Activated naive CD4-positive, alpha-beta T cell treated with anti-CD3 and anti-CD28 coated beads for 36 hours (primary cell): ENCODE measurements at places on chromosomes 5 and 9. TPM values are rescaled to one million over a fixed set of nuclear protein-coding genes. Genes with fewer than 3 reads are reported as not detected.

The PCDHGA3 gene
- not detected for total RNA-seq

The ZBED3 gene
- 3.3 TPM for total RNA-seq

The LECT2 gene
- total RNA-seq: not detected

The DMRT3 gene
- not detected for total RNA-seq

The PCDHB6 gene
- not detected for total RNA-seq

The TNFSF15 gene
- total RNA-seq: 0.62 TPM

The TMEM232 gene
- 0.86 TPM for total RNA-seq

The ENHO gene
- total RNA-seq: 0.19 TPM

The TSSK1B gene
- total RNA-seq: not detected

The HRH2 gene
- total RNA-seq: 8.7 TPM

DNA sequence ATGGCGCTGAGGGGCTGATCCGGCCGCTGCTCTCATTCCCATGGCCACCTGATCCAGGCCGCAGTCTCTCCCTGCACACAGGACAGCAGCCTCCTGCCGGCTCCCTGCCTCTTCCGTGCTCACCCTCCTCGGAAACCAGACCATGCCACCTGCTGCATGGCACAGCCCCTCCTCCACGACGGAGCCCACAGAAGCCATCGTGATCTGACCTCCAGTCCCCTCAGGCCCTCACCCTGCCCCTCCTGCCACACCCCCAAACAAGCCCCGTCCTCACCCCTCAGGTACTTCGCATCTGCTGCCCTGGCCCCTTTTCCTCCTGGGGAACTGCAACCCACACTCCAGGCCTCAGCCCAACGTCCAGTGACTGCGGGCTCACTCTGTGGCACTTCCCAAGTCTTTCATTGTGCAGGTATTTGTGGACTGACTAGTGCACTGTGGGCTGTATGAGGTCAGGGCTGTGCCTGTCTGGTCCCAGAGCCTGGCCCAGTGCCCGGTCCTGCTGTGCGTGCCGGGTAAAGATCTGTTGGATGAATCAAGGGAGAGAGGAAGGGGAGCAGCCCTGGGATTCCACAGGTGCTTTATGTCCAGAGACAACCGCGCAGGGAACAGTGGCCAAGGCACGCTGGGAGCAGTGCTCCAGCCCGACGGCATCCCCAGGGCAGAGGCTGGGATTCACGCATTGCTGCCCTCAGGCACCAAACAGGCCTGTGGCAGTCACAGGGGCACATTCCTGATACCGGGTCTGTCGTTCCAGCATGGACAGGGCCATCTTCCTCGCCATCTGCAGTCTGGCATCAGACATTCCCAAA lies 86.1 kb downstream of the ADAMTS2 start:
- H3K4me3 ChIP-seq: no peak overlapping the region
- no peak overlapping the region for H3K27ac ChIP-seq
- no peaks in the 10 kb centered on the region for H3K4me1 ChIP-seq
- no peaks in the 10 kb centered on the region for H3K27me3 ChIP-seq

- H3K36me3 ChIP-seq: no peaks in the 10 kb centered on the region
- no peaks in the 10 kb centered on the region for H3K27me3 ChIP-seq
- no peak for DNase-seq
- no peak overlapping the region for H3K4me3 ChIP-seq
Observed at GRCh38 chr5:4551034-4551433, 589.1 kb upstream of the ADAMTS16 start.

DNA sequence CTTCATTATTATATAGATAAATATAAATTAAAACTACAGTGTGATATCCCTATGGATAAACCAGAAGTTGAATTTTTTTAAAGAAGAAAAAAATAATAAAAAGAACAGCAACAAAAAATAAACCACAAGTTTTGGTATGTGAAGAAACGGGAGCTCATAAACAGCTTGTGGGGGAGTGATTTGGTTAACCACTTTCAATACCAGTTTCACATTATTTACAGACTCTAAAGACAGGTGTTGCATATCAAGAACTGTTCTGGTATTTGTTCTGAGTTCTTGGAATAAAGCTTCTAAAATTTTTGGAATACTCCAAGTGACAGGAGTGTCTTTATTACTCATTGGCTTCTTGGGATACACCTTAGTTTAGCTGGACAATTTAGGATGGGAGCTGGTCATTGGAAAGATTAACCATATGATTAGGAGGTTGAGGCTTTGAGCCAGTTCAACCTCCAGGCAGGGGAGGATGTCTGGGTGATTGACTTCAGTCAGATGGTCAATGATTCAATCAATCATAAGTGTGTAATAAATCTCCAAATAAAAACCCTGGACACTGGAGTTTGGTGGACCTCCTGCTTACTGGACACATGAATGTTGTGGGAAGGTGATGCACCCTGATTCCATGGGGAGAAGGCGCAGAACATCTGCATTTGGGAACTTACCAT lies 2223.1 kb upstream of the C9orf72 start:
- H3K4me3 ChIP-seq: no peak overlapping the region
- no peak overlapping the region for H3K27ac ChIP-seq
- no peaks in the 10 kb centered on the region for H3K36me3 ChIP-seq
- H3K4me1 ChIP-seq: no peaks in the 10 kb centered on the region

GRCh38 chr9:5554254-5554653 lies 43.9 kb downstream of the PDCD1LG2 start:
- H3K36me3 ChIP-seq: peaks cover 2% of the 10 kb centered on the region
- H3K4me3 ChIP-seq: no peak overlapping the region
- no peak for DNase-seq
- no peaks in the 10 kb centered on the region for H3K27me3 ChIP-seq

- no peak overlapping the region for H3K27ac ChIP-seq
- no peaks in the 10 kb centered on the region for H3K36me3 ChIP-seq
- H3K4me1 ChIP-seq: peaks cover 4% of the 10 kb centered on the region
- no peak overlapping the region for H3K4me3 ChIP-seq
Observed at GRCh38 chr9:2261421-2262103, 246.4 kb downstream of the SMARCA2 start.

DNA sequence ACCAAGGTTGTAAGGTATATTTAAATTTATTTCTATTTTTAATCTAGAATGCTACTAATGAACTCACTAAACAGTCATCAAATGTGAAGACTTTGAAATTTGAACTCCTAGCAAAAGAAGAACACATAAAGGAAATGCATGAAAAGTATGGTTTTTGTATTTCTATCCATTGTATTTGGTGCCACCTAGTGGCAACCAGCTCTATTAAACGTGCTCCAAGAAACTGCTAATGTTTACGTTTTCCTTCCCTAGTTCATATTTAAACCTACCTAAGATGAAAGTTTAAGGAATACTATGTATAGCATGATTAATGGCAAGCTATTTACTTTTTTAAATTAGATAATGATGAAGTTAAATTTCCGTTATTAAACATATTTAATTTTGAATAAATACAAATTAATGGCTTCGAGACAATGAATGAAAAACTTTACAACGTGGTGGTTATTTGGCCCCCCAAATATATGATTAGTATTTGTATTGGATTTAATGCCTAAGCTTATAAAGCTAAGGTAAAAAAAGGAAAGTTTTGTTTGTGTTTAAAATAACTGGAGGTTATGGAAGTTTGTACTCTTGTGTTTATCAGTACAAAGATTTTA lies 115.9 kb upstream of the SH3GL2 start:
- H3K4me3 ChIP-seq: no peak overlapping the region
- no peaks in the 10 kb centered on the region for H3K4me1 ChIP-seq

- DNase-seq: no peak
- no peaks in the 10 kb centered on the region for H3K4me1 ChIP-seq
- no peak overlapping the region for H3K27ac ChIP-seq
- peaks cover 8% of the 10 kb centered on the region for H3K27me3 ChIP-seq
- no peaks in the 10 kb centered on the region for H3K36me3 ChIP-seq
- no peak overlapping the region for H3K4me3 ChIP-seq
Observed at GRCh38 chr9:129671519-129671918, 6.1 kb downstream of the PRRX2 start.

GRCh38 chr9:137049544-137050449 lies 3.8 kb upstream of the NPDC1 start:
- no peaks in the 10 kb centered on the region for H3K36me3 ChIP-seq
- DNase-seq: peak; percentile 77
- H3K27ac ChIP-seq: no peak overlapping the region
- H3K27me3 ChIP-seq: peaks cover 39% of the 10 kb centered on the region

- peaks cover 19% of the 10 kb centered on the region for H3K27me3 ChIP-seq
- H3K4me3 ChIP-seq: no peak overlapping the region
- no peak overlapping the region for H3K27ac ChIP-seq
- no peaks in the 10 kb centered on the region for H3K4me1 ChIP-seq
Observed at GRCh38 chr9:138075496-138075895, 197.9 kb downstream of the CACNA1B start.

GRCh38 chr9:122115176-122116035 lies 22.3 kb upstream of the TTLL11 start:
- no peaks in the 10 kb centered on the region for H3K4me1 ChIP-seq
- no peaks in the 10 kb centered on the region for H3K36me3 ChIP-seq
- no peak for DNase-seq

GRCh38 chr9:93185266-93186214 lies 1.6 kb downstream of the WNK2 start:
- H3K27ac ChIP-seq: no peak overlapping the region
- no peaks in the 10 kb centered on the region for H3K36me3 ChIP-seq
- peaks cover 9% of the 10 kb centered on the region for H3K4me1 ChIP-seq
- H3K27me3 ChIP-seq: peaks cover 14% of the 10 kb centered on the region
- DNase-seq: no peak

GRCh38 chr9:11356067-11356466 lies 743.3 kb upstream of the PTPRD start:
- DNase-seq: no peak
- H3K4me1 ChIP-seq: no peaks in the 10 kb centered on the region
- H3K36me3 ChIP-seq: no peaks in the 10 kb centered on the region
- H3K27ac ChIP-seq: no peak overlapping the region

DNA sequence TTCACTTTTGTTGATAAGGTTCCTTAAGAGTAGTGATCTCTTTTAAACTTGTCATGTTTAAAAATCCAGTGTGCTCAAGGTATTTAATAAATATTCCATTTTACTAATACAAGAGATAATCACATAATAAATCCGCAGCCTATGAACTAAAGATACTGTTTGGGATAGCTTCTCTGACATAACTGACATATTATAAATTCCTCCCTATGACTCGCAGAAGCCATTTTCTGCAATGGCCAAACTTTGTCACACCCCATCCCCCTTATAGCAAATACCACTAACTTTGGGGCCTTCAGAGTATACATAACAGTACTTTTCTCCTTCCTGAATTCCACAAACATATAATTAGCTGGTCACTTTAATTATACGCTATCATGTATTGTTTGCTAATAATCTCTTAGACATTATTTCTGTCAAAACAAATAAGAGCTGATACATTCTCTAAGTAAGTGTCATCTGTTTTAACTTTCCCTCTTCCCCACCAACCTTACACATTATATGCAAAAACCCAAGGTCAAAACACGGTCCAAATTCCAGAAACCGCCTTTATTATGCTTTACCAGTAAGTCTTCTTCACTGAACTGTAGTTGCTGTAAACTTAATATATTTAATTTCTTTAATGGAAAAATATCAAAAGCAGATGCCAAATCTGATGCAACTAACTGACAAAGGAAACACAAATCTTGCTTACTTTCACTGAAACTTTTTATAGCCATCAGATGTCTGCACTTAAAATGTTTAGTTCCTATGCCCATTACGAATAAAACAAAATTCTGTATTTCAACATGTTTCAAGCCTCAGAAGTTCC lies 971 bp downstream of the TMEM267 start:
- no peaks in the 10 kb centered on the region for H3K27me3 ChIP-seq
- DNase-seq: peak; percentile 15
- H3K36me3 ChIP-seq: peaks cover 19% of the 10 kb centered on the region
- peak overlapping the region; percentile 99 for H3K27ac ChIP-seq
- peaks cover 45% of the 10 kb centered on the region for H3K4me1 ChIP-seq

DNA sequence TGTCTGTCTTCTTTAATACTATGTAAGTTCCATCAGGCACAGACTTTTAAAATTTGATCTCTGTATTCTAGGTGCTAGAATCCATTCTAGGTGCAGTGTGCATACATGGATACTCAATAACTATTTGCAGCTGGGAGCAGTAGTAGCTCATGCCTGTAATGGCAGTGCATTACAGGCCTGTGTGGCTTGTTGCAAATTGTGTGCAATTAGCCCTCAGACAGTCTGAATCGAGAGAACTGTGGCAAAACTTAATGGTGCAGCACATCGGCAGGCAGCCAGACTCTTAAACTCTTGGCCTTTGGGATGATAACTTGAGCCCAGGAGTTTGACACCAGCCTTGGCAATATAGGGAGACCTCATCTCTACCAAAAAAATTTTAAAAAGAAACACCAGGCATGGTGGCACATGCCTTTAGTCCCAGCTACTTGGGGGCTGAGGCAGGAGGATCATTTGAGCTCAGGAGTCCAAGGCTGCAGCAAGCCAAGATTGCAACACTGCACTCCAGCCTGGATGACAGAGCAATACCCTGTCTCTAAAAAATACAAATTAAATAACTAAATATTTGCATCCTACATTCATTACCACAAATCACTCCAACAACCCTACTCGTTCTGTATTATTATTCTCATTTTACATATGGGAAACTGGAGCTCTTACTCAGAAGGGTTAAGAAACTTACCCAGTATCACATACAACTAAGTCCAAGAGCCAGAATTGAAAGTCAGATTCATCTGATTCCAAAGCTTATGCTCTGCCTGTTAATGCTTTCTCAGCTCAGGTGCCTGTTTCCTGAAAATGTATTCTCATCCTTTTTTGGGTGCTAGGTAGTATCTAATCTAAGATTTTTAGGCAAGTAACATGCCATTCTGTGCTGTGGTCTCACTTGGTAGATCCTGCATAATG lies 30.1 kb downstream of the PRKACG start:
- H3K36me3 ChIP-seq: no peaks in the 10 kb centered on the region
- no peak overlapping the region for H3K27ac ChIP-seq
- no peaks in the 10 kb centered on the region for H3K27me3 ChIP-seq
- no peak for DNase-seq

DNA sequence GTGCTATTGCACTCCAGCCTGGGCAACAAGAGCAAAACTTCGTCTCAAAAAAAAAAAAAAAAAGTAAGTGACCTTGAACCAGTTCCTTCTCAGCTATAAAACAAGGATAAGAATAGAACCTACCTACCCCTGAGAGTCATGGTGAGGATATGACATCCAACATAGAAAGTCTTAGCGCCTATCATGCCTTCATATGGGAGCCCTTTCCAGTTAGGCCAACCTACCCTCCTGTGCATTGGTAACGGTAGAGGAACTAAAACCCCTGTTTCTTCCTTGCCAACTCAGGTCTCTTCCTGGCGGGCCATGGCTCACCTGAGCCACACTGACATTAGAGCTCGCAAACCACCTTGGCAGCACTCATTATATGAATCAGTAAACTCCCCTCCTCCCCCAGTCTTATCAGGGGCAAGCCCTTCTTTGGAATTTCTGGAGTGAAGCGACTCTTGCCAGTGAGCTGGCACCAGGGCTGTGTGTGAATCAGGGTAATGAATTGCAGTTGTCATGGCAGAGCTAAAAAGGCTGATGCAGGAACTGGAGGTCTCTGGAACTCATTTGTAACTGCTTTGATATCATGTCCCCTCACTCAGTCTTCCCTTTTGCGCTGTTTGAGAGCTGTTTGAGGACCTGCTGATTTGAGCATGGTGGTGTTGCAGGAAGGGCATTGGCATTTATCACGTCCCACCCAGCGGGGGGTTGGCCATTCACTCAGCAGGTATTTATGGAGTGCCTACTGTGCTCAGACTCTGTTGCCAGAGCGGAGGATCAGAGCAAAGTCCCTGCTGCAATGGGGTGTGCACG lies 10.3 kb downstream of the WWC1 start:
- no peak overlapping the region for H3K4me3 ChIP-seq
- no peaks in the 10 kb centered on the region for H3K4me1 ChIP-seq
- no peak overlapping the region for H3K27ac ChIP-seq
- no peaks in the 10 kb centered on the region for H3K36me3 ChIP-seq
- H3K27me3 ChIP-seq: no peaks in the 10 kb centered on the region
